ENCODE measurements at places on chromosomes 2 and 18.
A peak's percentile ranks its signal among the peaks of the same experiment; 100 is the strongest.

- no peaks in the 10 kb centered on the region for H3K27me3 ChIP-seq
- no peaks in the 10 kb centered on the region for H3K4me1 ChIP-seq
- H3K27ac ChIP-seq, result no peak overlapping the region
- peak; percentile 3 for DNase-seq
- no peak overlapping the region for H3K4me3 ChIP-seq
Measured at GRCh38 chr18:44130376-44130942, 550.2 kb upstream of the SETBP1 start.

DNA sequence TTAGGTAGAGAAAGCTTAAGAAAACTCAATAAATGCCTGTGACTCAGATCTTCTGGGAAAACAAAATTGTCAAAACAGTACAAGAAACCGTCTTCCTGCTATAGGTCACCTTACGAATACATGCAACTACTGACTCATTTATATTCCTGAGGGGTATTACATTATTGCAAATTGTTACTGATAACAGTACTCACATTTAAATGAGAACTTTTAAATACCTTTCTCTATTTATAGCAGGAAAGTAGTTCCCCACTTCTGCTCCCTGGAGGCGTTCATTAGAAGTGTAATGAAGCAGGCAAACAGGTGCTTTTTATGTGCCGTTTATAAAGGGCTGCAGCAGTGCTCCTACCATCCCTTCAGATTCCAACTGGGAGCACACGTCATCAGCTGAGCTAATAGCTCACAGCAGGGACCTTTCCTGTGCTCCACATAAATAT is 65.1 kb upstream of the RPRM start:
- no peak overlapping the region for H3K4me3 ChIP-seq
- no peak for DNase-seq
- H3K4me1 ChIP-seq, result no peaks in the 10 kb centered on the region
- H3K36me3 ChIP-seq, result no peaks in the 10 kb centered on the region
- no peaks in the 10 kb centered on the region for H3K27me3 ChIP-seq

- peak; percentile 56 for DNase-seq
- no peak overlapping the region for H3K4me3 ChIP-seq
- H3K27ac ChIP-seq, result no peak overlapping the region
- peaks cover 2% of the 10 kb centered on the region for H3K4me1 ChIP-seq
Measured at GRCh38 chr2:40488101-40488601, 36.3 kb upstream of the SLC8A1 start.

- no peak for DNase-seq
- no peak overlapping the region for H3K27ac ChIP-seq
- H3K4me3 ChIP-seq, result no peak overlapping the region
- no peaks in the 10 kb centered on the region for H3K36me3 ChIP-seq
- H3K4me1 ChIP-seq, result peaks cover 2% of the 10 kb centered on the region
- peaks cover 57% of the 10 kb centered on the region for H3K27me3 ChIP-seq
Measured at GRCh38 chr2:26945991-26946750, 24.3 kb upstream of the MAPRE3 start.

DNA sequence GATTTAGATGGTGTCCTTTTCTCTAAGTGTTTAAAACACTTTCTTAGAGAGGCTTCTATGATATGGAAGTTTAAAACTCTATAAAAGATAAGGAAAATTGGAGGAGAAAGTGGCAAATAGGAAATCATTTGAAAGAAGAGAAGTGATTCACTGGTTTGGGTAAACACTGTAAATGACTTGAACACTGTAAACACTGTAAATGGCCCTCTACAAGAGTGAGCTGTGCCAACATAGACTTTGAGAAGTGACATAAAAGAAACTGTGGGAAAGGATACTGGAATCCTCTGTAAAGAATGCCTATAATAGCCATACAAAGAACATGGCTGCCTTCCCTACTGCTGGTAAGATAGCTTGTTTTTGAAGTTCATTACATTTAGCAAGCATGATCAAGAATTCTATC is 210.9 kb upstream of the SIX3 start:
- H3K27ac ChIP-seq, result no peak overlapping the region
- H3K4me3 ChIP-seq, result no peak overlapping the region
- H3K27me3 ChIP-seq, result no peaks in the 10 kb centered on the region
- DNase-seq, result no peak
- H3K4me1 ChIP-seq, result no peaks in the 10 kb centered on the region

DNA sequence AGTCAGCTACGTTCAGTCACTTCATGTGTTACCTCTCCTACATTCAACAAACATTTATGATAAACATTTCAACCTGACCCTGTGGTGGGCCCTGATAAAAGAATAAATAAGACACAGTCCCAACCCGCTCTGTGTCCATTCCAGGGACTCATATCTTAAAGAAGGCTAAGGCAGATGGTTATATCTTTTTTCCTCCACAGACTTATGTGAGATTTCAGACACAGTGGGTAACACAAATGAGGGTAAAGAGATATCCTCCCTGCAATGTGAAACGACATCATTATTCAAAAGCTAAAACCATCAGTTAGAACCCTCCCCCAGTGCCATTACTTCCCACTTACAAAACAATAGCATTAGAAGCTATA is 11.1 kb upstream of the HNRNPLL start:
- H3K27ac ChIP-seq, result no peak overlapping the region
- DNase-seq, result no peak
- no peaks in the 10 kb centered on the region for H3K4me1 ChIP-seq
- H3K27me3 ChIP-seq, result peaks cover 5% of the 10 kb centered on the region
- H3K36me3 ChIP-seq, result no peaks in the 10 kb centered on the region

DNA sequence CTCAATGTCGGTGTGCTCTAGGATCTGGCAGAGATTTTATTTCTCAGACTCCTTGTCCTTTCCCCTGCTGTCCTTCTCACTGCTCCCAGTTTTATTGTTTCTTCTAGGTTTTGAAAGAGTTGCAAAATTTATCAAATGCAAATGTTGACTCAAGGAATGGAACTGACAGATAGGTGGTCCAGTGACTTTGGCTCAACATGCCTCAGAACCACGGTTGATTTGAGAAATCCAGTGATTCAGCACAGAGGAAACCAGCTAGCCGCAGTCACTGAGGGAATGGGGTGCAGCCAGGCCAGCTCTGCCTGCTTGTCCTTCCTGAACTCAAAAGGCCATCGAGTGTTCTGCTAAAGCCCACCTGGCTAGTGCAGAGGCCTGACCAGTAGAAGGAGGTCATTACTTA is 125.7 kb upstream of the LYPD6 start:
- no peaks in the 10 kb centered on the region for H3K27me3 ChIP-seq
- no peaks in the 10 kb centered on the region for H3K36me3 ChIP-seq
- no peak for DNase-seq
- no peaks in the 10 kb centered on the region for H3K4me1 ChIP-seq
- H3K4me3 ChIP-seq, result no peak overlapping the region

GRCh38 chr18:9659499-9660375 is 45.4 kb upstream of the PPP4R1 start:
- no peak overlapping the region for H3K27ac ChIP-seq
- H3K4me3 ChIP-seq, result no peak overlapping the region
- no peaks in the 10 kb centered on the region for H3K36me3 ChIP-seq
- no peaks in the 10 kb centered on the region for H3K4me1 ChIP-seq

DNA sequence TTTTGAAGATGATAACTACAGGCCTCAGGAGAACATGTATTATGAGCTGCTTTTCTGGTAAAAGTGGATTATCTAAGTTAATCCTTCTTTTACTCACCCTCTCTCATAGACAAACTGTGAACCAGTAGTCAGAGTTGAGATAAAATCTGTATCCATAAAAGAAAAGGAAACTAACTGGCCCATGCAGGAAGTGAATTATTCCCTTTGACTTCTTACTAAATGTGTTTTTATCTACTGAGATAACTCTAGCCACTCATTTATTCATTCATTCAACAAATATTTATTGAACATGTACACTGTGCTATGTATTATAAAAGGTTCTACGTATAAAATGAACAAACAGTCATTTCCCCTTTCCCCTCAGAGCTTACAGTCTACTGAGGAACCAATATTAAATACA is 10.0 kb downstream of the WDR35 start:
- H3K4me3 ChIP-seq, result no peak overlapping the region
- no peaks in the 10 kb centered on the region for H3K4me1 ChIP-seq
- no peak for DNase-seq
- no peaks in the 10 kb centered on the region for H3K27me3 ChIP-seq
- H3K36me3 ChIP-seq, result peaks cover 10% of the 10 kb centered on the region

- no peaks in the 10 kb centered on the region for H3K36me3 ChIP-seq
- H3K4me1 ChIP-seq, result peaks cover 2% of the 10 kb centered on the region
- no peak overlapping the region for H3K27ac ChIP-seq
- peak overlapping the region; percentile 57 for H3K4me3 ChIP-seq
Measured at GRCh38 chr2:71226096-71226964, 573 bp downstream of the PAIP2B start.

GRCh38 chr18:76984193-76985155 is 148.1 kb downstream of the MBP start:
- H3K36me3 ChIP-seq, result no peaks in the 10 kb centered on the region
- H3K4me1 ChIP-seq, result no peaks in the 10 kb centered on the region
- no peak for DNase-seq
- no peak overlapping the region for H3K4me3 ChIP-seq

DNA sequence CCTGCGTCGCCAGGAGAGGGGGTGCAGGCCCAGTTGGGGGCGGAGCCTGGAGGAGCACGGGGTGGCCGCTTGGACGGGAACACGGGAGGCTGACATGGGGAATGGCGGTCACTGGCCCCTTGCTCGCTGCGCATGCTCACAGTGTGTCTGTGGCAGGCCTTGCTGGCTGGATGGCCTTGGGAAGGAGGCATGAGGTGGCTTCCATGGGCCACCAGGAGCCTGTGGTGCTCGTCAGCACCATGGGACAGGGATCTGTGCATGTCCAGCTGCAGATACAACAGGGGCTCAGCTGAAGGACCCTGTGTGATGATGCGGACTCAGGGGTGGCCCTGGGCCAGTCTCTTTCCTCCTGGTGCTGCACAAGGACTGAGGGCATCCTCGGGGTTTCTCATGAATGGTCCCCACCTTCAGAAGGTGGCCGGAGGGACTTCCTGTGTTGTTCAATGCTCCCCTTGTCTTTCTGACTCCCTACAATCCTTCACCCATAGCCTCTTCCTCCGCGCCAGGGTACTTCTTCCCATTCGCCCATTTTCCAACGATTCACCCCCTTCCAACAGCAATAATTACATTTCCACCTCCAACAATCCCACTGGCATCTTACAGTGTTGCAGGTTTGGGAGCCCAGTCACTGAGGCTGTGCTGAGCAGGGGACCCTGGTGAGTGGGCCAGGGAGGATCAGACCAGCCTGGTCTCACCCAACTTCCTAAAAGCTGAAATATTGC is 3.4 kb upstream of the SP140L start:
- no peaks in the 10 kb centered on the region for H3K27me3 ChIP-seq
- no peak overlapping the region for H3K4me3 ChIP-seq
- H3K36me3 ChIP-seq, result no peaks in the 10 kb centered on the region
- no peak for DNase-seq
- H3K4me1 ChIP-seq, result peaks cover 5% of the 10 kb centered on the region
- no peak overlapping the region for H3K27ac ChIP-seq

- no peaks in the 10 kb centered on the region for H3K36me3 ChIP-seq
- no peaks in the 10 kb centered on the region for H3K4me1 ChIP-seq
- H3K4me3 ChIP-seq, result no peak overlapping the region
- H3K27ac ChIP-seq, result no peak overlapping the region
- DNase-seq, result peak; percentile 54
Measured at GRCh38 chr2:29923110-29923721, 1.8 kb upstream of the ALK start.

- no peaks in the 10 kb centered on the region for H3K36me3 ChIP-seq
- no peaks in the 10 kb centered on the region for H3K27me3 ChIP-seq
- DNase-seq, result no peak
Measured at GRCh38 chr2:39223909-39224308, 19.9 kb downstream of the CDKL4 start.

- H3K27me3 ChIP-seq, result peaks cover 24% of the 10 kb centered on the region
- no peaks in the 10 kb centered on the region for H3K4me1 ChIP-seq
- no peaks in the 10 kb centered on the region for H3K36me3 ChIP-seq
- H3K27ac ChIP-seq, result no peak overlapping the region
Measured at GRCh38 chr2:173442542-173442941, 87.9 kb downstream of the CDCA7 start.

DNA sequence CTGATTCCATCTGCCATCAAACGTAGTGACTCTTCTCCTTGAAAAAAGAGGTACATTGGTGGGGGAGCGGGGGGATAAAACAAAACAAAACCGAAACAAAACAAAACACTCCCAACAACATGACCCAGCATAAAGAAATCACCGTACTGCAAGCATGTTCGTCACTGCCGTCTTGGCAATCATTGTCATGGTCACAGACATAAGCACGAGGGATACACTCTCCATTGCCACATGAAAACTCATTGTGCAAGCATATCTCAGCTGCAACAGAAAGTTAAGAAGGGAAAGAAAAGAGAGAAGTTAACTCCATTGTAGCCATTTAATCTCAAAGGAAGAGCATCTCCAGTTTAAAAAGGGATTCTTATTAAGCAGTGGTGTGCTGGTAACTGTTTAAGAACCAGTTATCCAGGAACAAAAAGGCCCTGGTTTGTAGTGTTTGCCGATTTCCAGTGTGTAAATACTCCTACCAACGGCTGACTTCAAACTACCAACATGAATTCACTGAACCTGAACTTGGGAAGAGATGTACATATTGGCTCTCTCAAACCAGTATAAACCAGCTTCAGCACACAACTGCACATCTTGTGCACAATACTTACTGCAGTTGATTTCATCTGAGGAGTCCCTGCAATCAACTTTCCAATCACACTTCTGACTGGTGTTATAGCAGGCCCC is 68.2 kb downstream of the LRP2 start:
- no peak overlapping the region for H3K27ac ChIP-seq
- H3K4me1 ChIP-seq, result no peaks in the 10 kb centered on the region
- no peak overlapping the region for H3K4me3 ChIP-seq

Data from IMR-90 (cell line).